ENCODE measurements at places on chromosomes 3 and 15. TPM values are rescaled to one million over a fixed set of nuclear protein-coding genes. Genes with fewer than 3 reads are reported as not detected.
A peak's percentile ranks its signal among the peaks of the same experiment; 100 is the strongest.

The TJP1 gene
- total RNA-seq: 74.3 TPM

The STX19 gene
- total RNA-seq: not detected

The SCG5 gene
- total RNA-seq: 9.0 TPM

The HIGD2B gene
- total RNA-seq: not detected

GRCh38 chr15:62835762-62836161 is 206.8 kb upstream of the TPM1 start:
- DNase-seq: no peak

The NCBP2 gene
- total RNA-seq: 43.9 TPM

DNA sequence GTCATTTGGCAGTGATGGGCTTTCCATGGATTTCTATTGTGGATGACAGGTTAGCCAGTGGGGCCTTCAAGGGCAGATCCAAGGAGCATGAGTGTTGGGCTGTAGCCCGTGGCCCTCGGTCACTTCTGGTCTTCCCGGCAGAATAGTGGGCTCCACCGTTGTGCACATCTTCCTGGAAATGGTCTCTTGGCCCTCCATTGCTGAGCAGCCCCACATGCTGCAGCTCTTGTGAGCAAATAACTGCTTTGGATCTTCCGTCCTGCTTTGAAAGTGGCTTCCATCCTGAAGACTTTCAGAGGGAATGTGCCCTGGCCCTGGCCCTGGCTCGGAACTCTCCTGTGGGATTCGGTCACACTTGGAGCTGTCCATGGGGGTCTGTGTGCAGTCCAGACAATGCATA is 102.8 kb downstream of the SNRPN start:
- peak; percentile 11 for DNase-seq

DNA sequence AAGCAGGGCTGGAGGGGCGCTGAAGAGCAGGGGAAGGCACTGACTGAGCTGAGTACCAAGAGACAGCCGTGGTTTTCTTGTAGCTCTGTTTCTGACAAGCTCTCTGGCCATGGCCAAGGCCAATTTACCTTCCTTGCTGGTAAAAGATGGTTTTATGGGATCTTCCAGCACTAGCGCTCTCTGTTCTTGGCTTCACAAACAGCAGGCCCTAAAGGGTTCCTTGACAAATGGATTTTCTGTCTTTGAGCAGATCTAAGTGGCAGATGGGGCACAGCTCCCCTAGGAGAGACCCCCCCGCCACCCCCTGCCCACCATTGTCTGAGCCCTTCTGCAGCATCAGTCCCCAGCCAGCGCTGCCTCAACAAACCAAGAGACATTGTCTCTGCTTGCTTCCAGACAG is 66.6 kb downstream of the GAP43 start:
- no peak for DNase-seq

- no peak for DNase-seq
Observed at GRCh38 chr3:101270149-101270548, 50.2 kb downstream of the IMPG2 start.
